ENCODE measurements at places on chromosomes 5 and 9. TPM values are rescaled to one million over a fixed set of nuclear protein-coding genes. Genes with fewer than 3 reads are reported as not detected.
A peak's percentile ranks its signal among the peaks of the same experiment; 100 is the strongest.

N4BP3 gene
- total RNA-seq = 1.1 TPM

- H3K27ac ChIP-seq = no peak overlapping the region
- H3K4me3 ChIP-seq = no peak overlapping the region
- no peaks in the 10 kb centered on the region for H3K36me3 ChIP-seq
- no peak for DNase-seq
- no peaks in the 10 kb centered on the region for H3K4me1 ChIP-seq
Observed at GRCh38 chr9:11088821-11089374, 476.1 kb upstream of the PTPRD start.

GRCh38 chr9:89933578-89933977, 328.8 kb downstream of the GADD45G start:
- no peaks in the 10 kb centered on the region for H3K36me3 ChIP-seq
- H3K27ac ChIP-seq = no peak overlapping the region
- H3K4me3 ChIP-seq = no peak overlapping the region
- H3K27me3 ChIP-seq = peaks cover 89% of the 10 kb centered on the region
- H3K4me1 ChIP-seq = no peaks in the 10 kb centered on the region
- DNase-seq = no peak

IFNA2 gene
- total RNA-seq = not detected

- no peak overlapping the region for H3K4me3 ChIP-seq
- H3K27me3 ChIP-seq = no peaks in the 10 kb centered on the region
- H3K36me3 ChIP-seq = no peaks in the 10 kb centered on the region
- H3K4me1 ChIP-seq = peaks cover 10% of the 10 kb centered on the region
- H3K27ac ChIP-seq = no peak overlapping the region
Observed at GRCh38 chr5:100860407-100860806, 42.7 kb downstream of the ST8SIA4 start.

- H3K27me3 ChIP-seq = no peaks in the 10 kb centered on the region
- no peak overlapping the region for H3K27ac ChIP-seq
- no peak overlapping the region for H3K4me3 ChIP-seq
- no peak for DNase-seq
- no peaks in the 10 kb centered on the region for H3K36me3 ChIP-seq
- H3K4me1 ChIP-seq = no peaks in the 10 kb centered on the region
Observed at GRCh38 chr9:14958989-14959388, 48.8 kb upstream of the FREM1 start.

PWWP2A gene
- 23.2 TPM for total RNA-seq

DNA sequence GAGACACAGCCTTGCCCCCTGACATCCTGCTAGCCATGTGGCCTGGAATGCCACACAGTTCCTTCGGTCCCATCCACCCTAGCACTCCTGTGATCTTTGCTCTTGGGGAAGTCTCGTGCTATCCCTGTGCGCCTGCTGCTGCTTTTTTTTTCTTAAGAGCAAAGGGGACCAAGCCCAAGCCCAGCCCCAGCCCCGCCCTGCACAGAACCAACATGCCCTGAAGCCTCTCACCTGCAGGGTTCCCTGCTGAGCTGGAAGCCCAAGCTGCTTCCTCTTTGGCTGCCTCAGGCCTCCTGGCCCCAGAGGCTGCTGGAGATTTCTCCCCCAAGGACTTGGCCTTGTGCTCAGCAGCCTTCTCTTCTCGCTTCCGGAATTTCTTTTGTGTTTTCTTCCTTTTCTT, 1.8 kb downstream of the SURF6 start:
- H3K4me3 ChIP-seq = peak overlapping the region; percentile 94
- no peaks in the 10 kb centered on the region for H3K27me3 ChIP-seq
- H3K36me3 ChIP-seq = peaks cover 20% of the 10 kb centered on the region
- no peak overlapping the region for H3K27ac ChIP-seq

- H3K36me3 ChIP-seq = no peaks in the 10 kb centered on the region
- no peaks in the 10 kb centered on the region for H3K4me1 ChIP-seq
- no peak overlapping the region for H3K4me3 ChIP-seq
- DNase-seq = no peak
- H3K27ac ChIP-seq = no peak overlapping the region
Observed at GRCh38 chr5:132059043-132059695, 1.3 kb upstream of the IL3 start.

- H3K4me1 ChIP-seq = no peaks in the 10 kb centered on the region
- DNase-seq = no peak
- no peaks in the 10 kb centered on the region for H3K36me3 ChIP-seq
- no peak overlapping the region for H3K4me3 ChIP-seq
Observed at GRCh38 chr5:118553662-118554061, 434.7 kb downstream of the DTWD2 start.
